A549 treated with CORT108297 at 1 μM for 4 hours (cell line): ENCODE measurements at places on chromosomes 11 and 22. TPM values are rescaled to one million over a fixed set of nuclear protein-coding genes. Genes with fewer than 3 reads are reported as not detected.

HIKESHI gene
- total RNA-seq = 38.0 to 45.2 TPM (median 38.7 TPM) in 5 replicates

GRM5 gene
- total RNA-seq = 0.01 TPM in 2 of 5 replicates, not detected in the others

GLB1L3 gene
- not detected in 5 replicates for total RNA-seq

TRIM51 gene
- not detected in 5 replicates for total RNA-seq

RFPL1 gene
- not detected in 5 replicates for total RNA-seq

TMEM151A gene
- 1.8 to 4.6 TPM (median 3.3 TPM) in 5 replicates for total RNA-seq

RELT gene
- total RNA-seq = 6.0 to 10.3 TPM (median 9.0 TPM) in 5 replicates

OR2AT4 gene
- not detected in 5 replicates for total RNA-seq

CD3G gene
- not detected in 5 replicates for total RNA-seq

TMEM45B gene
- 0.06 to 0.31 TPM (median 0.10 TPM) in 5 replicates for total RNA-seq

SAA1 gene
- 0.42 to 1.3 TPM (median 0.66 TPM) in 5 replicates for total RNA-seq

OR6T1 gene
- not detected in 5 replicates for total RNA-seq

ZNF215 gene
- 0.85 to 1.3 TPM (median 1.1 TPM) in 5 replicates for total RNA-seq

OSM gene
- 0.05 TPM in 1 of 5 replicates, not detected in the others for total RNA-seq

ROBO3 gene
- total RNA-seq = 1.4 to 3.1 TPM (median 3.0 TPM) in 5 replicates

SCYL1 gene
- 44.7 to 67.1 TPM (median 63.3 TPM) in 5 replicates for total RNA-seq

OR10D3 gene
- not detected in 5 replicates for total RNA-seq

DEPDC7 gene
- total RNA-seq = 6.5 to 10.1 TPM (median 7.8 TPM) in 5 replicates

GPHA2 gene
- not detected in 5 replicates for total RNA-seq

SCGB1C1 gene
- total RNA-seq = not detected in 5 replicates

KIF18A gene
- 13.5 to 21.0 TPM (median 15.5 TPM) in 5 replicates for total RNA-seq

LDHAL6A gene
- not detected in 5 replicates for total RNA-seq

CALCB gene
- total RNA-seq = 0.07 to 0.09 TPM in 2 of 5 replicates, not detected in the others

VWCE gene
- total RNA-seq = 0.48 to 0.72 TPM (median 0.61 TPM) in 5 replicates

TYR gene
- not detected in 5 replicates for total RNA-seq

NPAS4 gene
- not detected in 5 replicates for total RNA-seq

RAG2 gene
- not detected in 5 replicates for total RNA-seq

ROM1 gene
- 3.3 to 5.0 TPM (median 3.6 TPM) in 5 replicates for total RNA-seq

MGAT3 gene
- 0.28 to 0.57 TPM (median 0.47 TPM) in 5 replicates for total RNA-seq

LYVE1 gene
- total RNA-seq = 0.08 to 0.28 TPM (median 0.13 TPM) in 5 replicates

PATE2 gene
- not detected in 5 replicates for total RNA-seq

FAM111A gene
- 8.3 to 11.2 TPM (median 9.3 TPM) in 5 replicates for total RNA-seq

UPB1 gene
- not detected in 5 replicates for total RNA-seq

SLC2A11 gene
- total RNA-seq = 6.4 to 9.9 TPM (median 9.7 TPM) in 5 replicates

RAC2 gene
- 0.11 to 0.27 TPM (median 0.22 TPM) in 5 replicates for total RNA-seq

CD248 gene
- not detected in 5 replicates for total RNA-seq

GNAZ gene
- 1.6 to 3.2 TPM (median 2.7 TPM) in 5 replicates for total RNA-seq

FBLN1 gene
- total RNA-seq = 35.9 to 51.1 TPM (median 49.6 TPM) in 5 replicates

HEPHL1 gene
- not detected in 5 replicates for total RNA-seq

ANO5 gene
- 1.4 to 2.0 TPM (median 1.9 TPM) in 5 replicates for total RNA-seq

PANX3 gene
- not detected in 5 replicates for total RNA-seq

OR8H1 gene
- not detected in 5 replicates for total RNA-seq

SCGB1A1 gene
- 0.23 to 0.45 TPM in 2 of 5 replicates, not detected in the others for total RNA-seq

VSIG2 gene
- 0.07 TPM in 1 of 5 replicates, not detected in the others for total RNA-seq

MYBPC3 gene
- 0.07 to 0.09 TPM (median 0.07 TPM) in 5 replicates for total RNA-seq

KCNE3 gene
- 0.05 TPM in 1 of 5 replicates, not detected in the others for total RNA-seq

ACAT1 gene
- total RNA-seq = 59.6 to 91.3 TPM (median 63.8 TPM) in 5 replicates

OOSP3 gene
- not detected in 5 replicates for total RNA-seq

ZFP91 gene
- total RNA-seq = 33.5 to 45.5 TPM (median 40.3 TPM) in 5 replicates

OR51L1 gene
- not detected in 5 replicates for total RNA-seq

TPBGL gene
- total RNA-seq = 0.08 to 0.30 TPM (median 0.23 TPM) in 5 replicates

RBFOX2 gene
- total RNA-seq = 26.5 to 36.4 TPM (median 30.5 TPM) in 5 replicates

BRMS1 gene
- 81.3 to 101 TPM (median 89.5 TPM) in 5 replicates for total RNA-seq

MYOD1 gene
- total RNA-seq = not detected in 5 replicates

HEPN1 gene
- total RNA-seq = not detected in 5 replicates

APLNR gene
- 0.05 to 0.07 TPM (median 0.06 TPM) in 5 replicates for total RNA-seq

POU2AF2 gene
- not detected in 5 replicates for total RNA-seq
